SW 1271 (cell line): ENCODE measurements at places on chromosomes 1 and 21.

DNA sequence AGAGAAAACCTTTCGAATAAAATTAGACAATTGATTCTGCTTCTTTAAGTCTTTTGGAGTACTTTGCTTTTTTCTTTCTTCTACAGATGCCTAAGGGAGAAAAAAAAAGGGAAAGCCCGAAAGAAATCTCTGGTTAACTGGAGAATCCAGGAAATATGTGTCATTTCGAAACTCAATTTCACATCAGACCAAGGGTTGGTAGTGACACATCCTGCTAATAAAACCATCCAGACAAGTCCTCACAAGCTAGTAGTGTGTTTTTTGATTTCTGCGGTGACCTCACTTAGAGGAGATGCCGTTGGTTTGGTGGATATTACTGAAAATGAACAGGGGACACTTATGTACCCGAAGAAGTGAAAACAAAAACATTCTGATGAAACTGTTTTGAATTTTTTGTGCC lies 726.5 kb upstream of the ADAMTS5 start:
- no peak for DNase-seq

DNA sequence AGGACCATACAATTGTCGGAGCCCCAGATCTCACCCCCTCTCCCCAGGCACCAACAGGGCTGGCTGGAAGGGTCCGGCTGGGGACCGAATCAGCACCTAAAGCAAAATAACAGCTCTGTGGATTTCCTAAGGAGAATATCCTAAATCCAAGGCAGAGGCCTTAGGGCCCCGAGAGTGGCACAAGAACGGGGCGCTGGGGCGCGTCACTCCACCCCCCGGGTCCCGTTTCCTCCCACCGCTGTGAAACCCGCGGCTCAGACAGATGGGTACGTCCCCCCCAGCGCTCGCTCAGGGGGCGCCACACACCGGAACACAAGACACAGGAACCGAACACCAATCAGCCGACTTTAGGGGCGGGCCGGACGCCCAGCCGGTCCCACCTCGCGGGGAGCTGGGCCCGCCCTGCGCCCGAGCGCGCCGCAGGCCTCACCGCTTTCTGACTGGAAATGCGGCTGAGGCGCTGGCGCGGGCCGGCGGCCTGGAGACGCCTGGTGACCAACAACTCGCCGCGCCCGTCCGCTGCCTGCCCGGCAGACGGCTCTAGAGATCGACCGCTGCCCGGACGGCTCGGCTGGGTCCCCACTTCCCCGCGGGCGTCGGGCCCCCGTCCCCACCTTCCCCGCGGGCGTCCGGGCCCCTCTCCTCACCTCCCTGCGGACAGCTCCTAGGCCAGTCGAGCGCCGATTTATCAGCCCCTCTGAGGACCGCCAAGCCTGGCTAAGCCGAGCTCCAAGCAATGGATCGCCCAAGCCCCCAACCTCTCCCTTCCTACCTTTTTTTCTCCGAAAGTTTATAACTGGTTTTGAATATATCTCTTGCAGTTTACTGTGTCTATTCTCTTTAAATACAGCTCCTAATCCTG lies at the start of gene HFM1:
TSS of gene HFM1 (minus strand) at position 687 of the 862 bp plus-strand sequence. CDS start 3,755 bp downstream, outside the sequence.
- DNase-seq = peak; percentile 59

- DNase-seq = no peak
These were observed 33.2 kb downstream of the NHLH2 start for GRCh38 chr1:115807723-115808122.

DNA sequence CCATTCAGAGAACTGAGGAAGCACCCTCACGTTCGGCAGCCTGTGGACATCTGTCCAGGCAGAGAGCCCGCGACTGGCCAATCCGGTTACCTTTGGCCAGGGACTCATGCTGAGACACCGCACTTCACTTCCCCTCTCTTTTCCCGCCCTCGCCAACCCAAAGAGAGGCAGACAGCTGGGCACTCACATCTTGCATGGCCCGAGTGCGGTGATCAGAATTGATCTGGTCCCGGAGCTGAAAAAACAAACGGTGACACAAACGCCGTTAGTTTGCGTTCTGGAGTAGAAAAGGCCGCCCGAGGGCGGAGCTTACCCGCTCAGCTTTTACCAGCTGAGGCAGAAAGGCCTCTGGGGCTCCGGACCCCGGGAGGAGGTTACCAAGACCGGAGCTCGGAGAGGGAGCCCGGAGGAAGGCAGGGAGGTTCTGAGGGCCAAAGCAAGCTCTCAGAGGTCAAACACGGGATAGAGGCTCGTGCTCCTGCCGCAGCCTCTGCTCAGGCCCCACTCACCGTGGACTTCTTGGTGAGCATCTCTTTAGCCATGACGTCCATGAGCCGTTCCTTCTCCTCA lies 376 bp downstream of the SF3A3 start:
- DNase-seq = no peak

DNA sequence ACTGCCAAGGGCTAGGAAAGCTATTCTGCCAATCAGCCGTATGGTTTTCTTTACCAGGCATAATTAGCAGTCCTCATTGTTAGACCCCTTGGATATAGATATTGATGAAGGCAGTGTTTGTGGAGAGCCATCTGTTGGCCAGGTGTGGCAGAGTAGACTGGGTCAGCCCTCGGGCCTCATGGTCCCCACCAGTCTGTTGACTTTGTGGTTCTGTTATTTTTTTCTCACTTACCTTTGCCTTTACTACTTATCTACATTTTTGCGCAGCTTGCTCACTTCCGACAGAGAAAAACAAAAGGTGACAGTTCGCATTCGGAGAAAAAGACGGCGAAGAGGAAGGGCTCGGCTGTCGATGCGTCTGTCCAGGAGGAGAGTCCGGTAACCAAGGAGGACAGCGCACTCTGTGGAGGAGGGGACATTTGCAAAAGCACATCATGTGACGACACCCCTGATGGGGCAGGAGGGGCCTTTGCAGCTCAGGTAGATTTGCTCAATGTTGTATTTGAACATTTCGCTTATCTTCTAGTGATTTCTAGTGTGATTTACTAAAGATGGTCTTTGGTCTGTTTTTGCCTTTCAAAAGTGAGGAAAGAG lies 2.3 kb downstream of the PCNT start:
- DNase-seq = no peak

- DNase-seq = no peak
These were observed 5.7 kb downstream of the QSOX1 start for GRCh38 chr1:180160357-180160756.

GRCh38 chr21:35868869-35869223 lies 191.5 kb downstream of the SETD4 start:
- DNase-seq = no peak

GRCh38 chr1:67110352-67110751 lies 24.4 kb downstream of the C1orf141 start:
- no peak for DNase-seq
